ENCODE measurements at places on chromosomes 5 and 9.

GRCh38 chr5:76521240-76521758, 101.9 kb downstream of the F2RL2 start:
- no peak for DNase-seq

DNA sequence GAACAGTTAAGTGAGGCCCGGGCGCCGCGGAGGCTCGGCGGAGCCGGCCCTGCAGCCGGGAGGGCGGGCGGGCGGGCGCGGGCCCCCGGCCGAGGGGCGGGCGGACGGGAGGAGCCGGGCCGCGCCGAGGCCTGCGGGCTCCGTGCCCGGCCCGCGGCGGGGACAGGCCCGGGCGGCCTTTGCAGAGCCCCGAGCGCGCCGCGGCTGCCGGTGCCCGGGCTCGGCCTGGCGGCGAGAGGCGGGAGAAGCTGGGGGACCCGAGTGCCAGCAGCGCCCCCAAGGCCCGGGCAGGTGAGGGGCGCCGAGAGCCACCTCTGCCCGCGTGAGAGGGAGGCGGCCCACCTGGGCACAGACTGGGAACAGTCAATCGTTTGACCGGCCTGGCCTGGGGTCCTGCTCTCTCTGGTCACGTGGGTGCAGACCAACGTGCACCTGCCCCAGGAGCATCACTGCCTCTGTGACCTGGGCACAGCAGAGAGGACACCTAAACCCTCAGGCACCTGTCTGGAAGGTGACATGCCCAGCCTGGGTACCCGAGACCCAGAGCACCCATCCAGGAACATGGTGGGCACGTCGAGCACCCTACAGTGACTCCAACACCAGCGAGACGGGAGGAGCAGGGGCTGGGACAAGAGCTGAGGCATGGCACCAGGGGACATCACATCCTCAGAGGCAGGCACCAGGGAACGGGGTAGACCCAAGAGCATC, 531 bp downstream of the MVB12B start:
- DNase-seq = peak; percentile 86

GRCh38 chr5:14286007-14286406, 142.9 kb downstream of the TRIO start:
- DNase-seq = no peak

GRCh38 chr9:114930056-114930812, at the start of gene TNFSF8:
Gene TNFSF8, minus strand, starts transcription at chr9:114930591. Its CDS starts 288 bp downstream, at chr9:114930303.
- DNase-seq = no peak
